H4 (cell line): ENCODE measurements at places on chromosomes 6 and 20. TPM values are rescaled to one million over a fixed set of nuclear protein-coding genes. Genes with fewer than 3 reads are reported as not detected.

ZNF334 gene
- 0.14 TPM in 1 of 2 replicates, not detected in the other for total RNA-seq

- no peak for DNase-seq
Observed at GRCh38 chr6:158337332-158337731, 25.1 kb downstream of the TULP4 start.

SYCP2 gene
- 0.23 and 2.1 TPM in 2 replicates for total RNA-seq

MYCT1 gene
- not detected in 2 replicates for total RNA-seq

- peak; percentile 35 for DNase-seq
Observed at GRCh38 chr6:97293198-97293696, 10.2 kb upstream of the MMS22L start.
